ENCODE measurements at places on chromosomes 7 and 10. TPM values are rescaled to one million over a fixed set of nuclear protein-coding genes. Genes with fewer than 3 reads are reported as not detected.
A peak's percentile ranks its signal among the peaks of the same experiment; 100 is the strongest.

Gene CNNM1
- 0.73 TPM for total RNA-seq

Gene AOAH
- total RNA-seq, result not detected

Gene DRGX
- total RNA-seq, result not detected

Gene HPSE2
- not detected for total RNA-seq

Gene IFIT1B
- not detected for total RNA-seq

DNA sequence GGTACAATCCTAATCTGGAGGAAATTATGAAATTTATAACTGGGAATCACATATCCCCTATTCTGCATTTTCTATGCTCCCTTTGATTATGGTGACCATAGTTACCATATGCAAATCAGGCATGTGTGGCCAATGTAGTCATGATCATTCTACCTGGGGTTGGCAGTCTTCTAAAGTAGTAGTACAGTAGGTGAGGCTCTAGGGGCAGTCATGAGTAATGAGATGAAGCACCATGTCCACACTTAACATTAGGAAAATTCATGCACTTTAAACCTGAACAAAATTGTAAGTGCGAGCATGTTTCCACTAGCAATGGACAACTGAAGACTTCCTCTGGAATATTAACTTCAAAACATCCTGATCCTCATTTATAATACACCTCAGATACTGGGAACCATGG, 545.9 kb downstream of the SUGCT start:
- H3K4me1 ChIP-seq, result no peaks in the 10 kb centered on the region
- no peak overlapping the region for H3K4me3 ChIP-seq
- H3K27me3 ChIP-seq, result no peaks in the 10 kb centered on the region
- DNase-seq, result peak; percentile 69

- H3K4me3 ChIP-seq, result no peak overlapping the region
- H3K4me1 ChIP-seq, result no peaks in the 10 kb centered on the region
- H3K27ac ChIP-seq, result no peak overlapping the region
- no peaks in the 10 kb centered on the region for H3K36me3 ChIP-seq
- no peaks in the 10 kb centered on the region for H3K27me3 ChIP-seq
These were observed 177.3 kb downstream of the DKK1 start for GRCh38 chr10:52491246-52491995.

DNA sequence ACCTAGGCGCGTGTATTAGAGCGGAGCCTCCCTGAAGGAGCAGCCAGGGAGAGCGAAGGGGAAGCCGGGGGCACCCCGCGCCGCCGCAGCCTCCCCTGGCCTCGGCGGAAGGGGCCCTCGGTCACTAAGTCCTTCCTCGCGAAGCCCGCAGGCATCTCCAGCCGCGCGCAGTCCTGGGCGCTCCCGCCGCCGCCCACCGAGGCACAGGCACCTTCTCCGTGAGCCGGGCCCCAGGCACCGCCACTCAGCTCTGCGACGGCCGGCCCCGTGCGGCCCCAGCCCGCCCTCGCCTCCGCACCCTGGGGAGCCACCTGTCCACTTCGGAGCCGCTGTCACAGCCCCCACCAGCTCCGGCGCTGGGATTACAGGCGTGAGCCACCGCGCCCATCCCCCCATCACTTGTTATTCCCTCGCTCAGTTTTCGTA, 80.8 kb downstream of the ZNF467 start:
- no peaks in the 10 kb centered on the region for H3K36me3 ChIP-seq
- H3K4me3 ChIP-seq, result peak overlapping the region; percentile 23
- H3K4me1 ChIP-seq, result no peaks in the 10 kb centered on the region
- no peak for DNase-seq

GRCh38 chr7:36652431-36652830, 71.9 kb downstream of the AOAH start:
- no peak overlapping the region for H3K27ac ChIP-seq
- H3K27me3 ChIP-seq, result no peaks in the 10 kb centered on the region
- DNase-seq, result no peak
- no peaks in the 10 kb centered on the region for H3K36me3 ChIP-seq

GRCh38 chr10:44908936-44909630, 2.1 kb upstream of the TMEM72 start:
- no peak overlapping the region for H3K27ac ChIP-seq
- peaks cover 63% of the 10 kb centered on the region for H3K4me1 ChIP-seq
- H3K4me3 ChIP-seq, result no peak overlapping the region

DNA sequence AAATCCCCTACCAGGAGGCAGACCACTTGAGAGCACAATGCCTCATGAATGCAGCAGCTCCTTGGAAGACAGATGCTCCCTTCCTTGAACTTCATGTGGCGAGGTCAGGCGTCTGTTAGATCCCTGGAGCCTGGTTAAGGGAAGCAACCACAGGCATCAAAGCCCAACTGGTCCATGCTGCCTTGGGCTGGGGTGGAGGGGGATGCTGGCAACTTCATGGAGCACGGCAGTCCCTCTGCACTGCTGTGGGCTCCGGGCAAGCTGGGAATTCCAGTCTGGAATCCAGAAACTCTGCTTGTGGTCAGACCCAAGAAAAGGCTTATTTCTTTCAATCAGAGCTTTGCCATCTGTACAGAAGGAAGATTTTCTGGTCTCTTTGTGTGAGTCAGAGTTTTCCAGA, 130.4 kb downstream of the PFKFB3 start:
- H3K27me3 ChIP-seq, result no peaks in the 10 kb centered on the region
- H3K4me3 ChIP-seq, result no peak overlapping the region
- no peak overlapping the region for H3K27ac ChIP-seq
- DNase-seq, result no peak
- H3K4me1 ChIP-seq, result no peaks in the 10 kb centered on the region

DNA sequence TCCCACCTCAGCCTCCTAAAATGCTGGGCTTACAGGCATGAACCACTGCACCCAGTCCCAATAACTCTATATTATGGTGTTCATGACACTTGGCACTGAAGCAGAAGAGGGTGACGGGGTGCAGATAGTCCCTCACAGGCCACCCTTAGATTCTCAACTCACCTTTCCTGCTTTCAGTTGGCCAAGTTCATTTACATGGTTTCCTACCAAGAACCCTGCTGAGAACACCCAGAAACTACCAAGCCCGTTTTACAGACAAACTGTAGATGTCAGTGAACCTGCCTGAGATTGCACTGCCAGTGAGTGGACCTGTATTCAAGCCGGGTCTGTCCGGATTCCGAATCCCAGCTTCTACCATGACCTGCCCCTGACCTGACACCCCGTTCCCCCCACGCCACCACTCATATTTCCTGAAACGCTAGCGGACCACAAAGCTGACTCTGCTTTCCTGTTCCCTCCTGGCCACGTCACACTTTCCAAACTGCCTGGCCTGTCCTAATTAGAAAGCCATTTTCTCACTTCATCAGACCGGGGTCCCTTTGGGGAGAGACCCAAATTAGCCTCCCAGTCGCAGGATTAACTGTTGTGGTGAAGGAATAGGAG, 17.3 kb downstream of the GRID2IP start:
- no peaks in the 10 kb centered on the region for H3K36me3 ChIP-seq
- H3K4me1 ChIP-seq, result peaks cover 4% of the 10 kb centered on the region
- H3K27ac ChIP-seq, result no peak overlapping the region
- H3K27me3 ChIP-seq, result peaks cover 9% of the 10 kb centered on the region

- H3K4me3 ChIP-seq, result no peak overlapping the region
- H3K27me3 ChIP-seq, result no peaks in the 10 kb centered on the region
- H3K27ac ChIP-seq, result no peak overlapping the region
- H3K4me1 ChIP-seq, result no peaks in the 10 kb centered on the region
- H3K36me3 ChIP-seq, result no peaks in the 10 kb centered on the region
- no peak for DNase-seq
These were observed 14.8 kb downstream of the FANK1 start for GRCh38 chr10:125911145-125911544.

DNA sequence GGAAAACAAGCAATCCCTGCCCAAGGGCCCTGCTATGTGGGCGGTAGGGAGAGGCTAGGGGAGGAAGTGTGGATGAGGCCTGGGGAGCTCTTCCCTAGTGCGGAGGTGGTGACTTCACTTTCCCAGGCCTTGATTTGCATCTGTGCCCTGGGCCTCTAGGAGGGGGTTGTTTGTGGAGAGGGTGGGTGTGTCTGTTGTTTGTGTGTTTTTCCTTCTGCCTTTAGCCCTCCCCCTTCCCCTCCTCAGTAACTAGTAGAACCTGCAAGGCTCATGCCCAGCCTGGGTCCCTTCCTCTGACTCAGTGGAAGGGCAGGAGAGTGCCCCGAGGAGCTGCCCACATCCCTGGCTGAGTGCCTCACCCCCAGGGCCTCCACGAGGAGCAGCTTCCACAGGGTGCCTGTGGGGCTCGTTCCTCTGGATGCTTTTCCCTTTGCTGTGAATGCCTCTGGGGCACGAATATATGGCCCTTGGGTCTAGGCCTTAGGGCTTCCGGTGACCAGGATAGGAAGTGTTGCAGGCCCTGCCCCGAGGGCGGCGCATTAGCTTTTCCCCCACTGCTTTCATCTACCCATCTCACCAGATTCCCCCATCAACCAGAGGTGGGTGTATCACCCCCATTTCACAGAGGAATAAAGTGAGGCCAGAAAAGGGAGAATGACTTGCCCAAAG, 89.4 kb upstream of the DUSP5 start:
- H3K4me3 ChIP-seq, result no peak overlapping the region
- peaks cover 13% of the 10 kb centered on the region for H3K4me1 ChIP-seq
- DNase-seq, result no peak

DNA sequence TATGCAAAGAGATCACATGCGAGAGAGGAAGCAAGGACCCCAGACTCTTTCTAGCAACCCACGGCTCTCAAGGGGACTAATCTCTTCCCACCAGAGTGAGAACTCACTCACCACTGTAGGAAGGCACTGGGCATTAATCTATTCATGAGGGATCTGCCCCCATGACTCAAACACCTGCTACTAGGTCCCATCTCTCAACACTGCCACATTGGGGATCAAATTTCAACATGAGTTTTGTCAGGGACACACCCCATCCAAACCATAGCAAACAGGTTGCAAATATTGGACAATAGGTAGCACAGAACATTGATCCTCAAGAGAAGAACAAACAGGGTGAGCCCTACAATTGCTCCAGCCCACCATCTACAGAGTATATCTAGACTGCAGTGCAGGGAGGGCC, 740.6 kb downstream of the LRMDA start:
- no peak overlapping the region for H3K4me3 ChIP-seq
- no peak overlapping the region for H3K27ac ChIP-seq
- no peaks in the 10 kb centered on the region for H3K36me3 ChIP-seq
- H3K4me1 ChIP-seq, result no peaks in the 10 kb centered on the region

DNA sequence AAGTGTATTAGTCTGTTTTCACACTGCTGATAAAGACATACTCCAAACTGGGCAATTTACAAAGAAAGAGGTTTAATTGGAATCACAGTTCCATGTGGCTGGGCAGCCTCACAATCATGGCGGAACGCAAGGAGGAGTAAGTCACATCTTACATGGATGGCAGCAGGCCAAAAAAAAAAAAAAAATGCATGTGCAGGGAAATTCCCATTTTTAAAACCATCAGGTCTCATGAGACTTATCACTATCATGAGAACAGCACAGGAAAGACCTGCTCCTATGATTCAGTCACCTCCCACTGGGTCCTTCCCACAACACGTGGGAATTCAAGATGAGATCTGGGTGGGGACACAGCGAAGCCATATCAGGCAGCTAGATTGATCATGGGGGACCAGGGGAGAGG, 136.8 kb downstream of the EXOC4 start:
- H3K4me3 ChIP-seq, result no peak overlapping the region
- no peak overlapping the region for H3K27ac ChIP-seq
- H3K4me1 ChIP-seq, result no peaks in the 10 kb centered on the region
- no peaks in the 10 kb centered on the region for H3K27me3 ChIP-seq

DNA sequence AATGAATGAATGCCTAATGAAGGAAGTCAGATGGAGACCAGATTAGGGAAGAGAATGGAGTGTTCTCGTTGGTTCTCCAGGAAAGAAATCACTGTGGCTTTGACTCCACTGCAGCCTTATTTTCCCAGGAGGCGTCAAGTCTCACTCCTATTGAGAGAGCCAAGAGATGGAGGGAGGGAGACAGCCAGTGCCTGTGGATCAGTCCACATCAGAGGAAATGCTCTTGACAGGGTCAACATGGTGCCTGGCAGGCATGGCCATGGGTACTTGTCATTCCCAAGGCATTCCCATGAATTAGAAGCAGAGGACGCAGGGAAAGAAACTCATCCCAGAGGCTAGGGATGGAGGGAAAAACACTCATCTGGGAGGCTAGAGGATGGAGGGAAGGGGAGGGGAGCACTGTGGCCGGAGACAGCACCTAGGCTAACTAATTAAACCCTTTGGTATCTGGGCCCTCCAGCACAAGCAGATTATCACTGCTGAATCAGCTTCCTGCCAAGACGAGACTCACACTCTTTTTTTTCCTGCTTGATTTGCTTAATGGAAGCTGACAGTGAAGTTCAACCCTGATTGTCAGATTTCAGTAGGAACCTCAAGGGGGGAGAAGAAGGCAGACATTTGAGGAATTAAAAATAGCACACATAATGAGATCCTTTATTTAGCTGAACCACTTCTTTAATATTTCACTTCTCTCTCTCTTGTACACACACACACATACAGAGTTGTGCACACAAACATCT, 1233.2 kb upstream of the AUTS2 start:
- no peaks in the 10 kb centered on the region for H3K36me3 ChIP-seq
- H3K27ac ChIP-seq, result no peak overlapping the region
- DNase-seq, result peak; percentile 5
- H3K27me3 ChIP-seq, result no peaks in the 10 kb centered on the region
- no peaks in the 10 kb centered on the region for H3K4me1 ChIP-seq
- H3K4me3 ChIP-seq, result no peak overlapping the region

DNA sequence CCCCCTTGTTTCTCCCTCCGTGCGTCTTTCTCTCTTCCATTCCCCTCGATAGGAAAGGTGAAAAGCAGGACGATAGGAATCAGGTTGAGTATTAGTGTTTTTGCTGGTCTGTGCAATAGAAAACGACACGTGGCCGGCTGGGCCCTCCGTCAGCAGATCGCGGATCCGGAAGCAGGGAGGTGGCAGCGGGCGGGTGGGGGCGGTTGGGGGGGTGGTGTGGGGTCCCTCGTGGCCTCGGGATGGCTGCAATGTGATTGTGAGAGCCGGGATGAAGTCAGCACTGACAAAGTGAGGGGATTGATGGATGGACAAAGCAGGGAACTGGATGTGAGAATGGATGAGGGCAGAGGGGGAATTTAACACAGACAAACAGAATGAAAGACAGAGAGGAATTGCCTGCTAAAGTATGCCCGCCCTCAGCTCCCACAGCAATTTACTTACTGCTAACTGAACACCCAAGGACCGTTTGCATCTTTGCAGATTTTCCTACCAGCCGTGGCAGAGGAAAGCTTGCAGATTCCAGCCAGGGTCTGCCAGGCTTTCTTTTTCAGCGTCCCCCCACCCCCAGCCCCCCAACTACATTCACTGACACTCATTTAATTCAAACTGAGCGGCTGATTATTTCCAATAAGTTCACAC, 280.9 kb downstream of the LRMDA start:
- H3K4me3 ChIP-seq, result no peak overlapping the region
- no peaks in the 10 kb centered on the region for H3K36me3 ChIP-seq
- no peak overlapping the region for H3K27ac ChIP-seq
- no peaks in the 10 kb centered on the region for H3K4me1 ChIP-seq
- H3K27me3 ChIP-seq, result peaks cover 22% of the 10 kb centered on the region
- DNase-seq, result no peak

GRCh38 chr7:43530553-43531410, 52.1 kb upstream of the STK17A start:
- no peak overlapping the region for H3K27ac ChIP-seq
- H3K36me3 ChIP-seq, result no peaks in the 10 kb centered on the region

DNA sequence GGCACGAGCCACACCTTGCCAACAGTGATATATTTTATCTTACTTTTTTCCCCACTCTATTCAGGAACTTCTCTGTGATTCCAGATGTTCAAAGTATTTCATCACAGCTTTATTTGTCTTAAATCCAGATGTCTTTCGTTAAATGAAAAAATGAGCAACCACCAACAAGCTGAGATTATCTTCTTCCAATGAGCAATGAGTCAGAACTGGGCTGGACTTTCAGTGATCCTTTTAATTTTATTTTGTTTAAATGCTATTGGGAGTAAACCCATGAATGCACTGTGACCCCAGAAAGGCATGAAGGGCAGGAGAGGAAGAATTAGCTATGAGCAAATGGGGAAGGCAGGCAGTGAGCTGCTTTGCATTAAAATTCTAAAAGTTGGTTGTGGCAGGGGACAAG, 77.6 kb upstream of the IMMP2L start:
- no peak overlapping the region for H3K27ac ChIP-seq
- DNase-seq, result peak; percentile 50
- H3K27me3 ChIP-seq, result no peaks in the 10 kb centered on the region

Data from A673 (cell line).